ENCODE measurements at places on chromosomes 12 and 14. TPM values are rescaled to one million over a fixed set of nuclear protein-coding genes. Genes with fewer than 3 reads are reported as not detected.
A peak's percentile ranks its signal among the peaks of the same experiment; 100 is the strongest.

- DNase-seq: no peak
Observed at GRCh38 chr12:78040111-78040510, 209.4 kb downstream of the NAV3 start.

DNA sequence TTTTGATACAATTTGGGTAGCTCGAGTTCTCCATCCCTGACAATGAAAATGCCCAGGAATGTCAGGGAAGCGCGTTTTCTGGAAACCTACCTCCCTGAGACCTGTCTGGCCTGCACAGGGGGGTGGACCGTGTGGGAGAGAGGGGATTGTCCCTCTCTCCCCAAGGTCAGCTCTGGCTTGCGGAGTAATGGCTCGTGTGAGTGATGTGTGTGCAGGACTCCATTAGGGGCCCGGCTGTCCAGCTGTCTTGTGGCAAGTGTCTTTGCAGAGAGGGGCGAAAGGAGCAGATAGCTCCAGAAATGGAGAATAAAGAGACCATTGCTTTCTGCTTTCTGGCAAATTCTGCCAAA lies 215.3 kb downstream of the CHST11 start:
- no peak for DNase-seq

DNA sequence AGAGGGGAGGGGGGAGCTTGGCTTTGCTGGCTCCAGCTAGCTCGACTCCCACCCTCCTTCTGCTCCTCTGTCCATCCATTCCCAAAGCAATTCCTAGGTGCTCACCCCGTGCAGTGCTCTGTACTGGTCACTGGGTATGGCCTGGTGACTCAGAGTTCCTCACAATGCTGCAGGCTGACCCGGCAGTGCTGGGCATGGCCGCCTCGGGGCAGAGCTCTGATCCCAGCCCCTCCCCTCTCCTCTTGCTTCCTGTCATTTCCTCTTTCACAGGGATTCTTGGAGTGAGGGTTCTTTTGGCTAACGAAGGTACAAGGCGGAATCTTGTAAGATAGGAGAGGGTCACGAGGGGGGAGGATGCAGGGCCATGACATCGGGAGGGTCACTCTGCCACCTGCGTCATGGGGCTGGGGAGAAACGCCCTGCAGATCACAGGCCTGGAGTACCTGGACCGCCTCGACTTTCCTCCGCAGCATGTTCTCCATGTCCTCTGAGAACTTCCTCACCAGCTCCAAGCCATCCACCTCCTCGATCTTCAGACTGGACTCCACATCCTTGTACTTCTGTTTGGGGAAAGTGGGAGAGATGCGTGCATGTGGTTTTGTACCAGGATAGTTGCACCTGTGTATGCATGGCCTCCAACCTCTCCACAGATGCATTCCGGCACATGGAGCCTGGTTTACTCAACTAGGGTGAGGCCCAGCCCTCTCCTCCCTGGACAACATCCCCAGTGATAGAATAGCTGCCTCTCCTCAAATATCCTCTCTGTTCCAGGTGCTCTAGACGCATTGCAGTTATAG lies 5.7 kb downstream of the CACNA2D4 start:
- no peak for DNase-seq

DNA sequence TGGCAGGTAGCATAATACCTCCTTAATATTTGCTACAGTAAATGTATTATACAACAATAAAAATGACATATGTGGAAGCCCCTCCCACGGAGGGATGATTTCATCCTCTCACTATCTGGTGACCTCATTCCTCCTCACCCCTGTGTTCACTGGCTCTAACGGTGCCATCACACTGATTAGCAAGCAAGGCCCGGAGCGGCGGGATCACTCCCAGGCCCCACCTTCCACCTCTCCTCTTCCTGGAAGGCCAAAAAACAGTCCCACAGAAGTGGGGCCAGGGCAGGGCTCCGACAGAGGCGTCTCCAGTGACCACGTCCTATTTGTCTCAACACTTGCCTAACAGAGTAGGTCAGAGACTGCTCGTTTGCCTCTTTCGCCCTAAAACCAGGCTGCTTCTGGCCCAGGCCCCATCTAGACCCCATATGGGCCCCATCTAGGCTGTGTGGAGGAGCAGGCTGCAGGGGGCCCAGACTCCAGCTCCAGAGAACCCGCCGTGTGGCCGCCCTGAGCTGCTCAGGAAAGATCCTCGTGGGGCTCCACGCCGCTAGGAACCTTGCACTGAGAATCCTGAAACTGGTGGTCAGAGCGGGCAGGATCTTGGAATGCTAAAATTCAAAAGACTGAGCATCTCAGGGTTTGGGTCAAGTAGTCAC lies 3.7 kb downstream of the SELPLG start:
- DNase-seq: no peak

DNA sequence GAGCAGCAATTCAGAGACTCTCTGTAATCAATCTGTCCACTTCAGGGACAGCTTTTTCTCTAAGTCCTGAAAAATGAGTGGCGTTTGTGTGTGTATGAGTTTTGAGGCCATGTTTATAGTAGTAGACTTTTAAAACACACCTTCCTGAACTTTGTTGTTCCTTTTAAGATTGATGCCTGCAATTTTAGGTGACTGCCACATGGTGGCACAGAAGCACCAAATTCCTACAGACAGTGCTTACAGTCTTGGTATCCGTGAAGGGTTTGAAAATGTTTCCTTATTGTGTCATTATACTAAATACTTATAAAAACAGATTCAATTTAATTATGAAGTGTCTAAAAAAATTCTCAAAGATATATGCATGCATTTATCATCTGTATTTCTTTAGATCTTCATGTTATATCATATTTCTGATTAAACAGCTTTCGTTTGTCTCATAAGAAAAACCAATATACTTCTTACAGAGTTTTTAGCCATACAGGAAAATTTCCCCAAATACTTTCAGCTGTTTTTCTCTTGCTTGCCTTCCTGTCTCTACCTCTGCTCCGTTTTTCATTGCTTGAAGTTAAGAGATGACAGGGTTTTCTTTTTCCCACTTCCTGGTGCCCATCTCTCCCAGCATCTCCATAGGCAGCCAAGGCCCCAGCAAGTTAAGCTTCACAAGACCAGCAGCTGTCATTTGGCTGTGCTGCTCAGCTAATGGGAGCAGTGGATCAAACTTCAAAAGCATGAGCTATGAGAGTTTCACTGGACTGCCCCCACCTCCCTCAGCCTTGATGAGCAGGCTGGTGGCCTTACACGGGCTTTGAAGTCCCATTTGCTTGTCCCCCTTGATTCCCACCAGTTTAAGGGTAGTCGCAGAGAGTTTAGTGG lies 259.6 kb downstream of the AKAP6 start:
- DNase-seq: no peak

DNA sequence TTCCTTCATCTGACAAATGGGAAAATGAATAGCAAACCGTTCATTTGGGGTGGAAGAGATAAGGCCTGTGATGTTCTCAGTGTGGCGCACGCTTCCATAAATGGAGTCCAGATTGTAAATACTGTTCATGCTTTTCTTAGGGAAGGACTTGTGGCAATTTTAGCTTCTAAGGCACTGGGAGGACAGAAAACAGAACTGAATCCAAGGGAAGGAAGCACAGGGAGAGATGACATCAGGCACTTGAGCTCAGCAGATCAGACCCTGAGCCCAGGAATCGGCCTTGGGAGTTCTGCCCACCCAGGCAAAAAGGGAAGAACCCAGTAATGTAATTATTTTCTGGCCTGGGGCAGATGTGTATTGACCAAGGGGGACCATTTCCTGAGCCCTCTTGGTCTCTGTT lies 7.2 kb upstream of the SH2B3 start:
- DNase-seq: no peak

- DNase-seq: no peak
Observed at GRCh38 chr14:21308132-21308478, 28.2 kb downstream of the RPGRIP1 start.

GRCh38 chr14:91352053-91352452 lies 65.6 kb downstream of the CCDC88C start:
- DNase-seq: no peak

GRCh38 chr14:51912112-51912786 lies 51.8 kb downstream of the GNG2 start:
- no peak for DNase-seq

- peak; percentile 44 for DNase-seq
Observed at GRCh38 chr14:81464253-81465002, 64.3 kb upstream of the STON2 start.

GRCh38 chr14:50862036-50862570 lies 9.8 kb upstream of the ABHD12B start:
- no peak for DNase-seq

DNA sequence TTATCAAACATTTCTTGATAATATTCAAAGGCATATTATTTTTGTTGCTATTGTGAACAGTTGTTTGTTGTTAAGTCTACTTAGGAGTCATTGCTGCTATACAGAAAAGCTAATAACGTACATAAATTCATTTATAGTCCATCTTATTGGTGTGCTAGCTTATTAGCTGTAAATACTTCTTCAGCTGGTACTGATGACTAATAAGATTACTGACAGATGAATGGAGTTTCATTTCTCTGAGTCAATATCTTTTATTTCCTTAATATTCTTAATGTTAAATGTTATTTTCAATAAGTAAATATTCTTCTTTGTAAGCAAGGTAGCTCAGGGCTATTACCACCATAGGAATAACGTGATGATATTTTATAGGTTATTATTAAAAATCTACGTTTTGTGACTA lies 139.4 kb upstream of the SLCO1C1 start:
- no peak for DNase-seq

DNA sequence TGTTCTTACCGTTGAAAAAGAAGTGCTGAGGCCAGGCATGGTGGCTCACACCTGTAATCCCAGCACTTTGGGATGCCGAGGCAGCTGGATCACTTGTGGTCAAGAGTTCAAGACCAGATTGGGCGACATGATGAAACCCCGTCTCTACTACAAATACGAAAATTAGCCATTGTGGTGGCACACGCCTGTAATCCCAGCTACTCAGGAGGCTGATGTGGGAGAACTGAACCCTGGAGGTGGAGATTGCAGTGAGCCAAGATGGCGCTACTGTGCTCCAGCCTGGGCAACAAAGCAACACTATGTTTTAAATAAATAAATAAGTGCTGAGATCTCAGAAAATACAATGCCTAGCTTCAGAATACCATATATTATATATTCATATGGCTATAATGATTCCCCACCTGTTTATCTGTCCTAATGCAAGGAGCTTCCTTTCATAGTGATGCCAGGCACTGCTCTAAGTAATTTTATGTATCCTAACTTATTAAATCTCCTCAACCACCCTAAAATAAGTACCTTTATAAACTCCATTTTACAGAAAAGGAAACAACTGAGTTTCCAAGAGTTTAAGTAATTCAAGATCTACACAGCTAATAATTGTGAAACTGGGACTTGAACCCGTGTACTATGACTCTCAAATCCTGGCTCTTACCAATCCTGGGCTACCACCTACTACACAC lies 7.3 kb downstream of the PHLDA1 start:
- DNase-seq: no peak

DNA sequence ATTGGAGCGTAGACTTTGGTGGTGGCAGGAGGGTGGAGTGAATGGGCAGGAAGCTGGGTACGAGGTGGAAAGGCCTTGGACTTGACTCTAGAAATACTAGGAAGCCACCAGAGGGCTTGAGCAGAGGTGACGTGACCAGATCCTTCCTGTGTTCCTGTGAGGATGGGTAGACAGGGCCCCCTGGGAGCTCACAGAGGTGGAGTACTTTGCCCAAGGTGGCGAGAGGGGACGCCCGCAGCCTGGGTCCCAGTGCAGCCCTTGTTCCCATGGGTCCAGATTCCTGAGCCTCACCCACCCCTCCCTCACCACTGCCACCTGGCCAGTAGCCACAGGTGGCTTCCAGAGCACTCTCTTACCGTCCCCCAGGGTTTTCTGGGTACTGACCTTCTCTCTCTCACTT lies 89.8 kb downstream of the KIF26A start:
- no peak for DNase-seq

GRCh38 chr12:48119834-48120195 lies 651 bp downstream of the PFKM start:
- DNase-seq: no peak

GRCh38 chr14:23370221-23370620 lies 2.4 kb upstream of the IL25 start:
- DNase-seq: no peak

DNA sequence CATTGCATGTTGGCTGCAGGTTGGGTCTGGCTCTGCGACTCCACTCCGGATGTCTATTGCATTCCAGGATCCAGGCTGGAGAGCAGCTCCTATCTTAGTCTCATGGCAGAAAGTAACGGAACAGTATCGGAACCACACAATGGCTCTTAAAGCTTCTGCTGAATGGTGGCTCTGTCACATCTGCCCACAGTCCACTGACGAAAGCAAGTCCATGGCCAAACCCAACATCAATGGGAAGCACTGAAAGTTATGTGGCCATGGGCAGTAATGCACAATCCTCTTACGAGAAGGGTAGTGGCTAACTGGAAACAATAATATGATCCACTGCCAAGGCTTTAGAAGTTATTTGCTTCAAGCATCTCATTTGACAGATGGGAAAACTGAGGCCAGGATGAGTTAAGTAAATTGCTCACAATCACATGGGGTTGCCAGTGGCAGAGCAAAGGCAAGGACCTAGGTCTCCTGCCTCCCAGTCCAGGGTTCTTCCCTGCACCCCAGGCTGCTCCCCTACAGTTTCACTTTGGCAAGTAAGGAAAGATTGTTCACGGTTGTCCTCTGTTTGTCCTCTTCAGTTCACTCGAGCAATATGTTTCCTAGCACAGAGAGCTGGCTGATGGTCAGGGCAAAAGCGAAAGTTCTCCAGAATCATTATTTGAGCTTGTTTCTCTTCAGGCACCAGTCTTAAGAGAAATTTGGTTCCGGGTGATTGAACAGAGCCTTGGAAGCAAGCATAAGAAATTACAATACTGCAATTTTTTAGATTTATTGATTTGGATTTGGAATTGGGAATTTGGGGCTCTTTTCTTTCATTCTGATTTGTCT lies 54.2 kb downstream of the CKAP4 start:
- no peak for DNase-seq

DNA sequence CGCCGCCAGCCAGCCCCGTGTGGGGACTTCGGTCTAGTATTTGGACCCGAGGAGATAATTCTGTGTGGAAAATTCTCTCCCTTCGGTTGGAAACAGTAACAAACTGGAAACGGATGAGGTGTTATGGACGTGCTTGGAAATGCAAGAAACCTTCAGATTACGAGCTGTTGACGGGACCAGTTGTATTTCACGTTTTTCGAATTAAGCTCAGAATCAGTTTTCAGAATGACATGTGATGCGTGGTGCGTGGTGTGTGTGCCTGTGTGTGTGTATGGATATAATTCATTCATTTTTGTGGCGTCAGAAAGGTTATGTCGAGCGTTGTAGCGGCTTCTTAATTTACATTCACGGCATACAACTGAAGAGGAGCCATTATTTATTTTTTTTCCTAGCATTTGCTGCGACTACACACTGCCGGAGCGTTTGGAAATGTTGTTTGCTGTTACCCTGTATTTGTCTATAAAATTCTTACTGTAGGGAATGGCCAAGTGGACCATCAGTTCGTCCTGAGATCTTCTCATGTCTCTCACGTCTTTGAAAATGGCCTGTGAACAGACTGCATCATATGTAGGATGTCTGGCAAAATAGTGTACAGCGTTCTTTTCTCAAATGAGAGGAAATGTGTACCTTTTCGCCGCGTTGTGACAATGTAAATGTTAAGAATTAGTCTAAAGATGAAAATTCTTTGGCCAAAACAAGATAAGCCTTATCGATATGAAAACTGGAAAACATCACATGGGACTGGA lies 1.3 kb downstream of the TRAF3 start:
- DNase-seq: no peak

POU6F1 gene
- 8.2 TPM for total RNA-seq

TRAF3 gene
- total RNA-seq: 26.6 TPM

BMP4 gene
- 2.7 TPM for total RNA-seq

BHLHE41 gene
- total RNA-seq: 0.78 TPM

CCDC88C gene
- total RNA-seq: 85.5 TPM

ACSM4 gene
- total RNA-seq: not detected

ABCD2 gene
- total RNA-seq: not detected

SPTLC2 gene
- total RNA-seq: 53.6 TPM

GPR68 gene
- total RNA-seq: 0.87 TPM

IQSEC3 gene
- 2.5 TPM for total RNA-seq

LALBA gene
- not detected for total RNA-seq

GNS gene
- total RNA-seq: 71.5 TPM

All from progenitor cell of endocrine pancreas (in vitro differentiated cells).